CD4-positive, alpha-beta T cell treated with Interleukin-10 for 1 hour (primary cell): ENCODE measurements at places on chromosomes 13 and 19.

DNA sequence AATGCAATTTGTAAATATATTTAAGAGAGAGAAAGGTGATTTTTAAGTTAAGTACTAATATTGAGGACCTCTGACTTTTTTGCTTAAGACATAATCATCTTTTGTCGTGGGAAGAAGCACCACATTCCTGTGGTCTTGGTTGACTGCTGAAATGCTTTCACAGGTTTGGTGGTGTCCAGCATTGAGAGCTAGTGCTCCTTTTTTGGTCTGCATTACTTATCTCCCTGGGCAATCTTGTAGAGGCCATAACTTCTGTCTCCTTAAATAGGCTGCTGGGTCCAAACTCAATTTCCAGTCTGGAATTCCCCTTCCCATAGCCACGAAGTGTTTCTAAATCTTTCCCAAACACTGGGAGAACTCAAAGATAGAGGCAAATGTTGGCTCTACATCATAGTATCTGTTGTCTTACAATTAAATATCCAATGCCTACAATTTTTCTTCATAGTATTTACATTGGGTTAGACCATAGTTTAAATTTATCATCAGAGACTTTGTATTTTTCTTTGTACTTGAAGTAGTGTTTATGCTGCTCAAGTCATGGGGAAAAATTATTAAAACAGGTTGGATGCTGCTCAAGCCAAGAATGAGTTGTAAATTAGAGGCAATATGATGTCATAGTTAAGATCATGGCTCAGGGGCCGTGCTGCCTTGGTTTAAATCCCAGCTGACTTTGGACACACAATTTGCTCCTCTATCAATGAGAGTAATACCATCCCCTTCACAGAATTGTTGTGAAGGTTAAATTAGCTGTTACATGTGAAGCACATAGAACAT is 105.6 kb downstream of the POSTN start:
- no peak for DNase-seq

DNA sequence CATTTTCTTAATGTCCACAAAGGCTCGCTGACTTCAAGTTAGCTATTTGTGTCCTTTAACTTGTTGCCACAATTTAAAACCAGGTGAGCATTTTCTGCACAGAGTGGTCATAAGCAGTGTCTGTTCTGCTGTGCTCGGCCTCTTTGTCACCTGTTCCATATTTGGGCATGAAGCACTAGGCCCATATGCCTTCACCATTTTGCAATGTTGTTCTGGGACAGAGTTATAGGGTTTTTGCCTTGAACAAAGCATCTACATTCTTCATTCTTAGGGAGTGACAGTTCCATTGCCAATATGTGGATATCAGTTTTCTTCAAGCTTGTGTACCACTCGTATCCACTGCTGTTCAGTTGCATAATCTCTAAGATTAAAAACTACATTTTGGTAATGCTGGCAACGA is 56.1 kb downstream of the LRCH1 start:
- DNase-seq: no peak

GRCh38 chr13:20288561-20288960 is 56.4 kb upstream of the GJB6 start:
- no peak for DNase-seq

DNA sequence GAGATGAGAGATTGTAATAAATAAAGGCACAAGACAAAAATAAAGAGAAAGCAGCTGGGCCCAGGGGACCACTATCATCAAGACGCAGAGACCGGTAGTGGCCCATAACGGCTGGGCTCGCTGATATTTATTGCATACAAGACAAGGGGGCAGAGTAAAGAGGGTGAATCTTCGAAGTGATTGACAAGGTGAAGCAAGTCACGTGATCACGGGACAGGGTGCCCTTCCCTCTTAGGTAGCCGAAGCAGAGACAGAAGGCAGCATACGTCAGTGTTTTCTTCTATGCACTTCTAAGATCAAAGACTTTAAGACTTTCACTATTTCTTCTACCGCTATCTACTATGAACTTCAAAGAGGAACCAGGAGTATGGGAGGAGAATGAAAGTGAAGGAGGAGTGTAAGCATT is 4.6 kb upstream of the PRKCG start:
- DNase-seq: peak; percentile 83

DNA sequence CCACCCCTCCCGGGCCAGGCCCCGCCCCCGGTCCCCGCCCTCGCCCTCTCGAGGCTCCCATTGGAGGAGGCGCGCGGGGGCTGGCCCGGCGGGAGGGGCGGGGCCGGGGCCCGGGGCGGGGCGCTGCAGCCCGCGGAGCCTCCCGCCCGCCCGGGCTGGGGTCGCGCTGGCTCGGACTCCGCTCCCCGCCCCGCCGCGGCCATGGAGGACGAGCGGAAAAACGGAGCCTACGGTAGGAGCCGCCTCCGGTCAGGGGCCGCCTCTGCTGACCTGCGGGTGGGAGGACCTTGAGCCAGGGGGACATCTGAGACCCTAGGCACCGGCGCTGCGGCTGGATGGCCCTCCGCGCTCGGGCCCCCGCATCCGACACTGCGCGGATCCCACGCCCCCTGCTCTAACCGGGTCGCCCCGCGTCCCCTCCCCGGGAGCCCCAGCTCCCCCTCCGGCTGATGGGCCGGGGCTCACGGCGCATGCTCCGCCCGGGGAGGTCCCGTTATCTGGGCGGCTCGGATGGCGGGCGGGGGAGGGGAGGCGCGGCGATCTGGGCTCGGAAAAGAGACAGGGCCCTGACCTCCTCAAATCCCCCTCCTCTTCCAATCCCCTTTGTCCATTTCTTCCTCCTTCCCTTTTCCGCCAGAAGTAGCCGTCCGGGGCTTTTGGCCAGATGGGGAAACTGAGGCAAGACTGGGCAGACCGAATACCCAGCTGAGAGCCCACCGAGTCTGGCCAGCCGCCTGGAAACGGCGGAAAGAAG is 15.4 kb upstream of the AP1M2 start:
- peak; percentile 90 for DNase-seq

DNA sequence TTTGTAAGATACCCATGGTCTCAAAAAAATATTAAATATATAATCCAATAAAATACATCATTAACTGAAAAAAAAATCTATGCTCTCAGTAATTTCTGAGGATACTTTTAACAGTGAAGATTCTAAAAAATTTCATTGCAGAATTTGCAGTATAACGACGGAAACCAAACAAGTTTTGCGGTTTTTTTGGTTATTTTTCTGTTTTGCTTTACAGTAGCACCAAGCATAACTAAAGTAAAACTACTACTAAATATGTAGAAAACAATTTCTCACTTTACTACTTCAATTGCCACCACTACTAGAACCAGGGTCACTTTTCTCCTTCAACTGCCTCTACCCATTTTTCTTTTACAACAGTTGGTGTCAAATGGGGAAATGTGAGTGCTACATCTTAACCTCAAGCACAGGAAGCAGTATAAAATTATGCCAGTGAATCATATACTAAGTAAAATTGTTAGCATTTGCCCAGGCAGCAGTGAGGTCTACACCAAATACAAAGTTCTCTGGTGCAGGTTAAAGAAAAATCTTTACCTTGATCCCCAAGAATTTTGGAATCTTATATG is 24.1 kb downstream of the MICU2 start:
- DNase-seq: peak; percentile 40

GRCh38 chr19:19159534-19159933 is 10.5 kb downstream of the MEF2B start:
- DNase-seq: no peak
